ENCODE measurements at places on chromosomes 7 and 10.

DNA sequence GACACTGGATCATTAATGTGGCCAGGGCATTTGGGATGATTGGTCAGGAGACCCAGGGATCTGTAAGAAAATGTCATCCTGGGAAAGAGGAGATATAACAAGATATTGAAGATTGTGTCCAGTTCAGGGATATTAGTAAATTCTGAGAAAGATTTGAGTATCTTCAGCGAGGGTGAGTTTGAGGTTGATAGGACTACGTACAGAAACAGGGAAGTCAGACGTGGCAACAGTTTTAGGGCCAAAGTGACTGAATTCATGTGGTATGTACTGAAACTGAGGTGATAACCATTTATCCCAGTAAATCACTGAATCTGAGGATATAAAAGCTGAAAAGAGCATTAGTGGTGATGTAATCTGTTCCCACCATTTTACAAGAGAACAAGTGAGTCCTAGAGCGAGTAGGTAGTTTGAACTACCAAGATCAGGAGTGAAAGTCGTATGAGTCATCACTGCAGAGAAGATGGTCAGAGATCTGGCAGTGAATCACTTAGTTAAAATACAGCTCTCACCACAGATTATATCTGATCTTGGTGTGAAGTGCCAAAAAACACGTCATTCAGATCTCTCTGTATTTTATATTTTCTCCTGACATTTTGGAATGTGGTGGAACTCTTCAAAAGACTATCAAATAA, 220.5 kb downstream of the CDK14 start:
- DNase-seq: peak; percentile 36

- no peak for DNase-seq
Measured at GRCh38 chr10:89959433-89960110, 258.2 kb downstream of the KIF20B start.

GRCh38 chr7:29483219-29484104, 80.2 kb upstream of the PRR15 start:
- DNase-seq: no peak

GRCh38 chr10:127374074-127374680, 174.9 kb upstream of the NPS start:
- DNase-seq: no peak

GRCh38 chr7:138387755-138388475, 72.1 kb upstream of the TRIM24 start:
- no peak for DNase-seq

GRCh38 chr7:90262438-90262837, 17.5 kb downstream of the CFAP69 start:
- no peak for DNase-seq

DNA sequence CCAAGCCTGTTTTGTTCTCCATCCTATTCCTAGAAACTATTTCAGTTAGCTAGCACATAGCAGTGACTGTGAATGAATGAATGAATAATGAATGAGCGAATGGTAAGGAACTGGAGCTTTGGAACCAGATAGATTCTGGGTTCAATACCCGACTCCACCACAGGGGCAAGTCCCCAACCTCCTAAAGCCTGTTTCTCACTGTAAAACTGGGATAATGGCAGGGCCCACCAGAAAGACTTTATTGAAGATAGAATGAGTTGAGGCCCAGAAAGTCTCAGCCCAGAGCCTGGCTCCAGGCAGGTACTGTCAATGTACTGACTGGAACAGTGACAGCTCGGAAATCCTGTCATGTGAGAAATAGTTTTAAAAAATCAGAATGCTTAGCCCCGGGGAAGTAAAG, 1.1 kb upstream of the CDH23 start:
- DNase-seq: no peak

DNA sequence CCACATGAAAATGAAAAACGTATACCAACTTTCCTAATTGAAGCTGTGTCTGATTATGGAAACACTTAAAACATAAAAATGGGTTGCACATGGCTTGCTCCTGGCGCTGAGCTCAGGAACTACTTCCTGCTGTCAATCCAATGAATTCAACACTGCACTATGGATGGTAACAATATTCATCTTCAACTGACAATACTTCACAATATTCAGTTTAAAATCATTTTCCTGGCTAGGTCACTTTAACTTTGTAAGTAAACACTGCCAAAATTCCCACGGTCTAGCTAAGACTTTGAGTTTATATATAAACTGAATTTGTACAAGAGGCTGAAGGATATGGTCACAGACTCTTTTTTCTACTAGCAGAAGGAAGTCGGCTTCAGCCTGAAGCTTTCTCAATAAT, 556.9 kb downstream of the TNS3 start:
- no peak for DNase-seq

DNA sequence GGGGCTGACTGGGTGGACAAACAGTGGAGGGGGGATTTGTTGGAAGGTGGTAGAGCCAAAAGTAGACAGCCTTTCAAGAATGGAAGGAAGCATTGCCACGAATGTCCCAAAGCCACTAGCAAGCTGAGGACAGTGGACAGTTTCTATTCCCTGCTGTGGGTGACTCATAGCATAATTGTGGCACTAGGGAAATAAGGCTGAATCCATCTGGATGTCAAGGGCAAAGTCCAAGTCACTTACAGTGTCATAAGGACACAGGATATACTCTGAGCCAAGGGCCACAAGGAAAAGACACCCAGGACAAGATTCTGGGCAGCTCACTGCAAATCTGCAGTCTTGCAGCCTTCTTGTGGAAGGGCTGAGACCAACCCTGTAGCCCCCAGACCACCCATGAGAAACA, 79.7 kb downstream of the FRMPD2 start:
- DNase-seq: no peak

GRCh38 chr7:100271716-100272537, 35.6 kb upstream of the SPDYE3 start:
- DNase-seq: peak; percentile 93

GRCh38 chr7:150867605-150868004, 15.3 kb downstream of the AOC1 start:
- DNase-seq: no peak

DNA sequence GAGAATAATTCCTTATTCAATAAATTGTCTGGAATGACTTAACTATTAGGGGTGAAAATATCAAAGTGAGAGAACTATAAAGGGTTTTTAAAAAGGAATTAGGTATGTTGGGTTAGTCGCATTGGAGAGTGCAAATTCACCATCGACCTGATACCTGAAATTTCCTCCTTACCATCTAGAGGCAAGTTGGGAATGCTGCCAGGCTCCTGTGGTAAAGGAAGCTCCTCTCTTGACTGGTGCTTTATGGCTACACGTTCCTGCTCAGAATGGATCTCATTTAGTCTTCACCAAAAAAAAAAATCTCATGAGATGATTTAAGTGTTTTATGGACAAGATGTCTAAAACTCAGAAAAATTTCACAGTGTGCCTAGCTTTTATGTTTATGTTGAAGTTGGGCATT, 129.8 kb downstream of the EGFR start:
- no peak for DNase-seq

DNA sequence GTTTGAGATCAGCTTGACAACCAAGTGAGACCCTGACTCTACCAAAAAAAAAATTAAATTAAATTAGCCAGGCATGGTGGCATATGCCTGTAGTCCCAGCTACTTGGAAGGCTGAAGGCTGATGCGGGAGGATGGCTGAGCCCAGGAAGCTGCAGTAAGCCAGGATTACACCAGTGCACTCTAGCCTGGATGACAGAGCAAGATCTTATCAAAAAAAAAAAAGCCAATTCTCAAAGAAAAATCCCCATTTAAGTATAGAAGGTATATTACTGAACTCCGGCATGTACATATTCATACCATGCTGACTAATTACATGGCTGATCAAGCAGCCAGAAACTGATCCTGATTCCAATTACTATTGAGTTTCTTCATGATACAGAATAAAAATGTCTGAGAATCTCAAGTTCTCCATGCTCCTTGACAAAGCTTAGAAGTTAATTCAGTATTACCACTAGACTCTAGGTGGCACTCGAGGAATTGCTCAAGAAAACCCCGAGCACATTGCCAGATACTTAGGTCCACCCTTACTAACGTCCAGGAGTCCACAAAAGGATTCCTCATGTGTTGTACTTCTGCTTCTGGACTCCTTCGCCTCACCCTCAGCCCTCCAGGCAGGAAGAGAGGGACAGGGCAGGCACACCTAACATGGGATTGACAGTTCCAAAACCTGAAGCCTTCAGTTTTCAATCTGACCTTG, 148.9 kb downstream of the PARD3 start:
- DNase-seq: peak; percentile 82

- DNase-seq: no peak
Measured at GRCh38 chr7:39633563-39634477, 10.4 kb downstream of the RALA start.

- no peak for DNase-seq
Measured at GRCh38 chr10:101139421-101139911, 8.4 kb downstream of the TLX1 start.

GRCh38 chr7:142722248-142722794, 27.0 kb upstream of the PRSS1 start:
- DNase-seq: no peak

DNA sequence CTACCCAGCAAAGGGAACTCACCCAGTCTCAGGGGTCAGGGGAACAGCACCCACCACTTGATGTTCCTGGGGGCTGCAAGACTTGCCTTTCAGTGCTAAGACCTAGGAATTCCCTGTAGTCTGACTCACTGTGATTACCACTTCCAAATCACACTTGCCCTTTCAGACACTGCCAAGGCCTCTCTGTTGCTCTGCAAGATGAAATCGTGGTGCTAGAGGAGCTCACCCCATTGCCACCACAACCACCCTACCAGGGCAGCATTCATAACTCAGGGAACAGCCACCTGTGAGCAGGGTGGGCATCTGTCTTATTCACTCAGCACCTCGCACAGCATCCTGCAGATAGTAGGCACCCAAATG, 36.5 kb downstream of the XPNPEP1 start:
- no peak for DNase-seq

- DNase-seq: no peak
Measured at GRCh38 chr7:42174391-42174912, 62.6 kb downstream of the GLI3 start.

- no peak for DNase-seq
Measured at GRCh38 chr10:129891806-129892205, 72.3 kb downstream of the EBF3 start.

- no peak for DNase-seq
Measured at GRCh38 chr10:77989081-77989724, 40.1 kb downstream of the POLR3A start.

DNA sequence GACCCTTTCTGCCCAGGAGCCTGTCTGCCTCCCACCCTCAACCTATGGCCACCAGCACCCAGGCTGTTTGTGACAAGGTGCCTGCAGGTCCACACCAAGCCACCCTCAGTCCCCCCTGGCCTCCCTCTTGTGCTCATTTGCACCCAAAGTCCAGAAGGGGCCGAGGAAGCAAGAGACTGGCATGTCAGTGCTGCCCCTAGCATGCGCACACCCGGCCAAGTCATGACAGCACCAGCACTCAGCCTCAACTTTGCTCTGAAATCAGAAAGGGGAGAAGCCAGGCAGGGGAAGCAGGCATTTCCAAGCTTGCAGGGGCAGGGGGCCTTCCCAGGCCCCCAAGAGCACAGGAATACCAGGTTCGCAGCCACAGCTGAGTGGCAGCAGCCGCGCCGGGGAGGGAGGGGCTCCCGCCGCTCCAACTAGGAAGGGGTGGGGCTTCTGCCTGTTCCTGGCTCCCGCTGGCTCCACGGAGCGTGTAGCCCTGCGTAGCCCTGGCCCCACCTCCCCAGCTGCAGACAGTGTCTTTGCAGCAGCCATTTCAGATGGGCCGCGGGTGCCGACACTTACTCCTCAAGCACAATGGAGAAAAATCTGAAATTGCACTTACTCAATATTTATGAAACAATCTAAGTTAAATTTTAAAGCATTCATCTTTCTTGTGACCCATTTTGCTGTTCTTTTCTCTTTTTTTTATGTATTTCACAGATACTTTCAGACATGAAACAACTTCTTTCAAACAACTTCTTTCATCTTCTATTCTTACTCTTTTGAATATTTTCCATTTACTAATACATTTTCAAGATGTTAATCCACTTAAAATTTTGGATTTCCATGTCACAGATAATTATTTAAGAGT, 54.9 kb upstream of the ABCB5 start:
- DNase-seq: no peak

- no peak for DNase-seq
Measured at GRCh38 chr7:50509459-50509858, 55.7 kb downstream of the DDC start.

GRCh38 chr7:137501562-137501961, 158.0 kb upstream of the PTN start:
- DNase-seq: peak; percentile 12

DNA sequence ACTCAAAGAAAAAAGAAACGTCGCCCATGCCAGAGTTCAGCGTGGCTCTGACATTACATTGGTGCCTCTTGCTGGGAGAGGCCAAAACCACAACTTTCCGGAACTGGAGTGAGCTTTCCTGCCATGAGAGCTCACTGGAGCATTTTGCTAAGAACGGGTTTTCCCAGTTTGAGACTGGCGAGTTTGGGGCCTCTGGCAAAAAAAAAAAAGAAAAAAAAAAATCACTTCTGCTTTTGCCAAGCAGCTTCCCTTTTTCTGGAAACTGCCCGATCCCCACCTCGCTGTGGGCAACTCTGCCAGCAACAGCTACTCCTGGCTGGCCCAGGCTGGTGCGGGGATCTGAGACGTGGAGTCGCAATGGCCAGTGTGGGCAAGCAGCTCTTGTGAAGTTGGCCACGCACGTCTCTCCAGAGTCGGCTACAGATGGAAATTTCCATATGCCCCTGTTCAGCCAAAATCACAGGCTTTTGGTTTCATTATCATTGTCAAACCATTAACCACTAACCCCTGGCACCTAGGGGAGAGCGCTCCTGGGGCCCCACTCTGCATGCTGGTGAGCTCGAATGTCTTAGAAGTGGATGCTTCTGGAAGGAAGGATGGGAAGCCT, 25.7 kb downstream of the PRKAG2 start:
- DNase-seq: no peak

DNA sequence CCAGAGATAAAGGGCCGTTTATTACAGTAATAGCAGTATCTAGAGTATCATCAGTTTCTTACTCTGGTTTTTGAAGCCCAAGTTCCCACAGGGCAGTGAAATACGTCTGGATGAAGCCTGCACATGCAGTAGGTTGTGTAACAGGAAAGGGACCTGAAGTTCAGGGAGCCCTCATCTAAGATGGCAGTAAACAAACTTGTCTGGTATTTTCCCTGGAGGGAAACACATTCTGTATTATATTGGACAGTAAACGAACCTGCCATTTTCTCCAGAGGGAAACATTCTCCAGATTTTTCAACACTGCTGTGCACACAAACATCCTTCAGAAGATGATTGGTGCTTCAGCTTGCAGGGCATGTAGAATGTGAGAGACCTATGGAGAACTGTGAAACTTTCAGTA, 189.9 kb downstream of the TFEC start:
- DNase-seq: no peak

DNA sequence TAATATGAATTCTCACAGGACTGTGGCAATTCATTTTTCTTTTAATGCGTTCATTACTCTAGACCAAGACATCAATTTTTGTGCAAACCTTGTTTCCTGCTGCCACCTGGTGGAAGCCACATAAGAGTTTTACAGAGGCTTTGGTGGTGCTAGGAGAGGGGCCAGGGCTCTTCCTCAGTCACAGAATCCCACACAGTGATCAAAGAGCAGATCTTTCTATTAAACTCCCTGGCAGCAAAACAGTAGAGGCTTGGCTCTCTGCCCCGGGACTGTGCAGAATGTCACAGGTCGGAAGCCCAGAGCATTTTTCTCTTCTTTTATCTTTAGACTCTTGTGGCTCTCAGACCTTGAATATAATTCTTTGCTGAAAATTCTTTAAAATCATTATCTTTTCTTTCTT, 506.4 kb upstream of the C7orf33 start:
- DNase-seq: no peak

GRCh38 chr7:81333004-81333403, 414.2 kb upstream of the SEMA3C start:
- DNase-seq: no peak

GRCh38 chr7:40579401-40579800, 444.6 kb downstream of the SUGCT start:
- no peak for DNase-seq

GRCh38 chr7:7970531-7971307, 2.1 kb downstream of the GLCCI1 start:
- no peak for DNase-seq
